Activated CD4-positive, alpha-beta T cell treated with anti-CD3 and anti-CD28 coated beads, Interleukin-2, amount 50 U/mL, for 24 hours (primary cell): ENCODE measurements at places on chromosomes 2 and 18.

DNA sequence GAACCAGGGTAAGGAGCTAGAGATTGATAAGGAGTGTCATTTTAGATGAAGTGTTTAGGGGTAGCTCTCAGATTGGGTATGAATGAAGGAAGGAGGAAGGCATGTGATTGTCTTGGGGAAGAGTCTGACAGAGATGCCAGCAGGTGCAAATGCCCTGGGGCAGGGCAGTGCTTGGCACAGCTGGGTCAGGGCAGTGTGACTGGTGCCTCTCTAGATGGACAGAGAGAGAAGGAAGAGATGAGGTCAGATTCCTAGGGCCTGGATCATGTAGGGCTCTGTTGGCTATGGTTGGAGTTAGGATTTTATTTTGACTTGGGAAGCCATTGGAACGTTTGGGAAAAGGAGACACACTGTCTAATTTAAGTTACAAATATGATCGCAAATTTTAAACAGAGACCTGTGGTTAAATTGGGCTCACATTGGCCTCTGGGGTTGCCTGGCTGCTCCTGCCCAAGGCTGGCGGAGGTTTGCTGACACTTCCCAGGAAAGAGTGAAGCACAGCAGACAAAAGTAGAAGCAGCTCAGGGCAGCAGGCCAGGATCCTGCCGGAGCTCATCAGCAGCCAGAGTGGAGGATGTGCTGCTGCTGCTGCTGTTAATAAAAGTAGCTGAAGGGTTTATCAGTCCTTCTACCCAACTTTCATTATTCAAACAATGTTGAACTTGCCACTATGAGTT is 32.7 kb upstream of the FHL2 start:
- no peak for DNase-seq

DNA sequence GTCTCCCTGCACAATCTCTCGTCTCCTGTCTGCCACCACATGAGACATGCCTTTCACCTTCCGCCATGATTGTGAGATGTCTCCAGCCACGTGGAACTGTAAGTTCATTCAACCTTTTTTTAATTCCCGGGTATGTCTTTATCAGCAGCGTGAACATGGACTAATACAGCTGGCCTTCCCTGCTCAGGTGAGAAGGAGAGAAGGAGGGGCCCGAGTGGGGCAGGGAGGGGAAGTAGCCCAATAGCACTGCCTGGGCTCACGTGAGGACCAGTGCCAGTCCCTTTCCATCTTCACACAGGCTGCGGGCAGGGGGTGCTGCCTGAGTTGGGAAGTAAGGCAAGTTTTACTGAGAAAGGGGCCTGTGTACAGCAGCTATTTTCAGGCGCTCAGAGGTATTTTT is 70.7 kb downstream of the CYB5A start:
- DNase-seq = no peak

DNA sequence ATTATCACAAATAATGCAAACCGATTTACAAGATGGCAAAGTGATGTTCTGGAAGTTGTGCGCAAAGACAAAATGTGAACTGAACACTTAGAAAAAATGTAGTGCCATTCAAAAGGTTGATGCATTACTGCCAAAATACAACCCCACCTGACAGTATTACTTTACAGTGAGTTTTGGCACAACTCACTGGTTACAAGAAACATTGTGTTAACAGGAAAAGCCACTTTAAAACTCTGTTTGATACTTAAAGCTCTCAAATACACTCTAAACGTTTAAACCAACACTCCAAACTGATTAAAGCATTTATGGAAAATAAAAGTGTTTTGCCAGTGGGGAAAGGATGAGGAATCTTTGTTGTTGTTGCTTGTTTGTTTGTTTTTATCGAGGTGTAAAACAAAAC is 173.4 kb upstream of the SATB2 start:
- no peak for DNase-seq

DNA sequence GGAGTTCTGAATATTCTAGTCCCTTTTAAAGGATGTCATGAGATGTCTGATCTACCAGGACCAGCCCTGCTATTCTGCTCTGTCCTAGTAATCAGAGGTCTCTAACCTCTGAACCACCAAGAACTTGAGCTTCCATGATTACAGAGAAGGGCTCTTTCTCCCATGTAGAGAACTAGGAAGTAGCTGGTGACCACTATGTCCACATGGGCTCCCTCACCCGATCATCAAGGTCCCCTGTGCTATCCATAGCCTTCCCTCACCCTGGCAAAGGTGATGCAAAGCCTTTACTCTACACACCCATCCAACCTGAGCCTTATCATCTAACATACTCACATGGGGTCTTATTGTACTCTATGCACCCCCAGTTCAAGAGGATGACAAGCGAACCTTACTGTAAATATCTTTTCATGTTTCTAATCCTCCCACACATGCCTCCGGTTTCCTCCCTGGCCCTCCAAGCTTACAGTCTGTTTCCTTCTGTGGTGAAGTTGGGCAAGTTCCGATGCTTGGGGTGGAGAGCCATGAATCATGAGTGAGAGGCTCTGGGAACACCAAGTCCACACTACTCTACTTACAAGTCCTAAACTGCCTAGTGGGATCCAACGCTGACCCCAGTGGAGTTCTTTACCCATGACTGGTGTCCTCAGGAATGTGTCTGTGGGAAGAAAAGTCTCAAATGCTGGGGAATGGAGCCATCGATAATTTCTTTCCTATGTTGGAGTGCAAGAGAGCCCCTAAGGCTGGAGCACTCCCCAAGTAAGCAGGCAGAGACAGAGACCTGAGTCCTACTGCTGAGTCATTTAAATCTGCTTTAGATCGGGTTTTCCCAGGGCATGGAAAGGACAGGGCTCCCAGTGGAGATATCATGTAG is 73.3 kb upstream of the KLF7 start:
- peak; percentile 30 for DNase-seq

DNA sequence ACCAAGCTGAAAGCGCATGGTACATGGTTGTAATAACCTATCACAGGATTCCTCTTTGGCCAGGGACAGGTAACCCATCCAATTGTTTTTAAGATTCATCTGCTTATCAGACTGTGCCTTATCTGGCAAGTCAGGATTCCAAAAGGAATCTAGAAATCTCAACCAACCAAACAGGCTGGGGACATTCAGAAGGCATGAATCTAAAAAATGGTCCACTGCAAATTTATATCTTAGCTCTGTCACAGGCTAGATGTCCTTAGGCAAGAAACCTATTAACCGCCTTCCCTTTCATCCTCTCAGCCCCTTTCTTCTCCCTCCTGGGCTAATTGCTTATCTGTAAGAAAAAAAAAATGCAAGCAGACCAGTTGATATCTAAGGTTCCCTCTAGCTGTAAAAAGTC is 4.3 kb downstream of the LRP2 start:
- DNase-seq = no peak

- DNase-seq = no peak
Measured at GRCh38 chr2:165876269-165876668, 77.3 kb downstream of the TTC21B start.

DNA sequence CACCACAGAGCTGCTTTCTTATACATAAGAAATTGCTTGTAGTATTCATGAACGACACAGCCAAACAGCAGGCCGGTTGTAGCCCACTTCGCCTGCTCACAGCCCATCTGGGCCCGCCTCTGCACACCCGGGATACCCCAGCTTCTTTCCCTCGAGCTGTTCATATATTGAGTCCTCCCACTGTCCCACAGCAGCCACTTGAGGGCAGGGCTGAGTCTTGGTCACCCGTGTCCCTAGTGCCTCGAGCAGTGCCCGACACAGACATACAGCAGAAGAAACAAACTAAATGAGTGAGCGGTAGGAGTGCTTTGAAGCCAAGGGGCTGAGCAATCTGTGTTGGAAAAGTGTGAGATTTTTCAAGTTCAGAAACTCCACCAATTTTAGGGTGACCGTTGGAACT is 251.4 kb downstream of the KLHL29 start:
- DNase-seq = no peak

DNA sequence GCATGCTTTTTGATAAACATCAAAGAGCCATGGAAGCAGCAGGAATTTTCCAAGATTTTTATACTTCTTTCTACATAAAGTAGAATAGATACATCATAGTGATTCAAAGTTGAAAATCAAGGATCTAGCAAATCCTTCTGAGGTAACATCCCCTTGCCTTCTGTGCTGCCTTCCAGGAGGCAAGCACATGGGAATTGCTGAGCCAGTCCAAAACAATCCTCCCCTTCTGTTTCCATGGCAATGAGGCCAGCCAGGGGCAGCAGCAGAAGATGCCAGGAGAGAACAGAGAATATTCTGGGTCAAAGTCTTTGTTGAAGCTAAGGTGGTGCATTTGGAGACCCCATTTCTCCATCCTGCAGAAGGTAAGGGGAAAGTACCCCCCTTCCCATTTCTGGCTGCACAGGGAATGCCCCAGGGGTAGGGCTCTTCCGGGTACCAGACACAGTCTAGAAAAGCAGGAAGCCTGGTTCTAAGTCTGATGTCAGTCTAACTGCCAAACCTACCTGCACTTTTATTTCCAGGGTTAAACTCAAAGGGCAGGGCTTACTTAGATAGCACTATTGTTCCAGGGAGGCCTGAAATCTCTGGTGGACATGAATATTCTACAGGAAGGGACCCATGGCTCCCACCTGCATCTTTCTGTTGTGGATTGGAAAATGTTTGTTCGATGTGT is 22.1 kb downstream of the CENPA start:
- no peak for DNase-seq

- no peak for DNase-seq
Measured at GRCh38 chr2:71453404-71454220, at the start of gene DYSF. DYSF (plus strand) TSS chr2:71453561.

DNA sequence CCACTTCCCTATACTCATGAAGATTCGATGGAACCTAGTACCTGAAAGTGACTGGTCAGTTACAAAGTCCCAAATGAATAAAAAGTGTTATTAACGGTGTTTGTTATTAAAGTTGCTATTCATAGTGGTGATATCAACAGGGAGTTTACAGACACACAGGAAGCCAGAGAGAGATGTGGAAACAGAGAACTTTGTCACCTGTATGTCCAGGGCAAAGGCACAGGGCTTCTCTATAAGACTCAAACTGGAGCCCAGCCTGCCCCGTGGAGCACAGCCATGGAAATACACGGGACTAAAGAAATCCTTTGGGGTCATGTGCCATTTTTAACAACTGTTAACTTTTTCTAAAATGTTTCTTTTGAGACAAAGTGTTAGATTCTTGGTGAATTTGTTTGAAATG is 68.5 kb downstream of the KLF7 start:
- DNase-seq = no peak

- DNase-seq = no peak
Measured at GRCh38 chr2:98893911-98894321, 42.1 kb downstream of the CRACDL start.

DNA sequence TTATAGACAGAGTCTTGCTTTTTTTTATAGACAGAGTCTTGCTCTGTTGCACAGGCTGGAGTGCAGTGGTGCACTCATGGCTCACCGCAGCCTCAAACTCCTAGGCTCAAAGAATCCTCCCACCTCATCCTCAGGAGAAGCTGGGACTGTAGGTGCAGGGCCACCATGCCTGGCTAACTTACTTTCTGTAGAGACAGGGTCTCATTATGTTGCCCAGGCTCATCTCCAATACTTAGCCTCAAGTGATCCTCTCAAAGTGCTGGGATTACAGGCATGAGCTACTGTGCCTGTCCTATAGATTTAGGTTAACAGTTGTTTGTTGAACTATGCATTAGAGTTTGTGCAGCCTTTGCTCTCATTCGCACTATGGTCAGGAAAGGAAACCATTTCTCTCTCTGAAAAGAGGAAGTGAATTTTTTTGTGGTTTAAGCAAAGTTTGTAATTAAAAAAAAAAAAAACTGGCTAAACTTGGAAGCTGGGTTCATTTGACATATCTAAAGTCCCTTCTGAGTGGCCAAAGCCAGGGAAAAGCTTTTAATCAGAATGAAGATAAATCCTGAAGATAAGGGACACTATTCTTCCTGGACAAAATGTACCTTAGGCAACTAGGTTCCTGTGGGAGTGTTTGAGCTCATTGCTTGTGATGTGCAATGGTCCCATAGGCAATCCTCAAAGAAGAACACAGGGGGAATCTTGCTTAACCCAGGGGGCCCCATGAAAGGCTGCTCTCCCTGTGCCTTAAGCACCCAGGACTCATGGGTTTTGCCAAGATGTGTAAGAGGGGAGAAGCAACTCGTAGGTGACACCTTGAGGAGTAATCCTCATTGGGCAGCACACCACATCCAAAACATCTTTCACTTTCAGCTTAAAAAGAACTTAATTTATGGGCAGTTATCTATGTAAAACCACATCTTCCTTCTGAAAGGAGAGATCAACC is 201.7 kb downstream of the MREG start:
- DNase-seq = no peak
